ENCODE measurements at places on chromosomes 11 and 22.
A peak's percentile ranks its signal among the peaks of the same experiment; 100 is the strongest.

GRCh38 chr11:80873310-80873999 lies 1432.6 kb upstream of the TENM4 start:
- DNase-seq: no peak

GRCh38 chr11:67519726-67520125 lies 3.5 kb downstream of the CABP2 start:
- no peak for DNase-seq

GRCh38 chr11:92276773-92277172 lies 52.2 kb downstream of the FAT3 start:
- no peak for DNase-seq

DNA sequence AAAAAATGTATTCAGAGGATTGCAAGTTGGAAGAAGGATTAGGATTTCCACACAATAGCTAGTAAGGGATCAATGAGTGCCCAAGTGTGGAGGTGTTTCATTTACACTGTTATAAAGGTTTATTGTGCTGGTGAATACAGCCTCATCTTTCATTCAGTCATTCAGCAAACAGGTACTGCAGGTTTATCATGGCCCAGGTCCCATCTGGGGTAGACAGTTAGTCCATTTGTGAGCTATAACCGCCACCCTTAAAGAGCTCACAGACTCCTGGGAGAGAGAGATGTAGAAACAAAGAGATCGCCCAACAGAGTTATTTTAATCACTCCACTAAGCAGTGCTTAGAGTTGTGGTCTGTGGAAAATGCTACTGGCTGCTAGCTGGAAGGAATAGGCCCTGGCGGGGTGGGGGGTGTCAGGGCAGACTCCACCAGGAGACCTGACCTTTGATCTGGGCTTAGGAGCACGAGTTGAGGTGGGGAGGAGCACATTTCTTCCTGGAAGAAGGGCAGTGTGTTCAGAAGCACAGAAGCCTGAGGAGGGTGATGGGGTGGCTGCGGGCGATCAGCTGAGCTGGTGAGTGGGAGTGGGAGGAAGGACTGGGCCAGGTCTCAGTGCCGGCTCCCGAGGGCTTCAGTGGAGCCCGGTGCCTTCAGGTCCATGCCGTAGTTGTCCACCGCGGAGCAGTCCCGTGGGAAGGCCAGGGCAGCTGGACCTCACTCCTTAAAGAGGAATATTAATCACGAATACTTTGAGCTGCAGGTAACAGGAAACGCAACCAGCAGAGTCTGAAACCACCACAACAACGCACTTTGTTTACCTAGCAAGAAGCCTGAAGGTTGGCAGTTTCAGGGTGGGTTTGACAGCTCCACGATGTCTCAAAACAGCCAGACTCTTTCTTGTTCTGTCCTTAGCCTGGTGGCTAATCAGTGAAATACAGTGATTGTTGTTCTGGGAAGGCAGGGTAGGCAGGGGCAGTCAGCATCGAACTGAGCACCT lies 11.2 kb downstream of the TOM1 start:
- no peak for DNase-seq

DNA sequence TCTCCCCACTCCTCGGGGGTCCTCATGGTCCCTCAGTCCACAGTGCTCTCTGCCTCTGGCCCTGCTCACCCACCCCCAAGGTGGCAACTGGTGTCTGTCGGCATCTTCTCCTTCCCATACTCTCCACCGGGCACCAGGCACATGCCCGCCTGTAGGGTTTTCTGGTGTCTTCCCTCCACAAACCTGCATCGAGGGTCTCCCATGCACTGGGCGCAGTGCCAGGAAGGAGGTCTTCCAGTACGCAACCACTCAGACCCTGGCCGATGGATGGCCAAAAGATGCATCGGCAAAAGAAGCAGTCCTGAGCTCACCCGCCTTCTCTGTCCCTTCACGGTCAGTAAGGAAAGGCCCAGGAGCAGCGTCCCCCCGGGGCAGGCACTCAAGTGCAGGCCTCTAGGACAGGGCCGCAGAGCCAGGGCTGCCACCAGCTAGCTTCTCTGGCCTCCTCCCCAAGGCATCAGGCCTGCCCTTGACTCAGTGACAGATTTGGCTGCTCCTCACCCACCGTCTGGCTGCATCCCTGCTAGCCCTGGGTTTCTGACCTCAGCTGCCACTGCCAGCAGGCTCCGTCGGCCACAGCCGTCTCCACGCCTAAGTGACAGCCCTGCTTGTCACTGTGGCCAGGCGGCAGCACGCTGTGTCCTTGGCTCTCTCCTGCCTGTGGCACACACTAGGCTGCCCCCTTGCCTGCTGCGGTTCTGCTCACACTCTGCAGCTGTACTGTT lies 32.1 kb upstream of the IGSF9B start:
- DNase-seq: no peak

GRCh38 chr11:87352759-87353707 lies 315.3 kb downstream of the TMEM135 start:
- DNase-seq: peak; percentile 80

GRCh38 chr11:75174781-75175370 lies 24.0 kb downstream of the SLCO2B1 start:
- no peak for DNase-seq

DNA sequence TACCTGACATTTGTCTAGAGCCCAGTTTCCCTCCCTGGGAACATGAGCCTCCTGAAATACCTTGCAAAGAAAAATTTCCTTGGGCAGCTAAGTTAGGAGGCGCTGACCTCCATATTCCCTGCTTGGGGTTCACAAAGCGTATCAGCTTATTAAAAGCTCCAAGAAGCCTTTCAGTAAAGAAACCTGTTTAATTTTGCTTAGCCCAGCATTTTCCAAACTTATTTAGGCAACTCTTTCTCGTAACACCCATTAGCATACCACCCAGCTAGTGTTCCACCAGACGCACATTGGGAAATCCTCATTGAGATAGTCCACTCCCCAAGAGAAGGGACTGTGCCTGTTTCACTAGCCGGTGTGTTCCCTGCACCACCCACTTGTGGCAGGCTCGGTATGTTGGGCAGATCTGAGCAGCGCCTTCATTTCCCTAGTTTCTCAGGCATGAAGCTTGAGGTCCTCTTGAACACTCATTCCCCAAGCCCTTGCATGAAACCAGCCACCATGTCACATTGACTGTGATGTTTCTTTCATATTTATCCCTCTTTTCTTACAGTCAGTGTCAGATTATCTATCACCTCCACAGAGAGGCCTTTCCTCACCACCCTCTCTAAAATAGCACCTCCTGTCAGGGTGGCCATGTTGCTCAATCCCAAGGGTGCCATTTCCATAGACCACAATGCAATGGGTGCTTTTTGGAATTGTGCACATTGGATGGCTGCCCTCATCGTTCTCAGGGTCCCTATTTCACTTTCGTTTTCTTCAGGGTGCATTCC lies 12.5 kb upstream of the ELF5 start:
- no peak for DNase-seq

DNA sequence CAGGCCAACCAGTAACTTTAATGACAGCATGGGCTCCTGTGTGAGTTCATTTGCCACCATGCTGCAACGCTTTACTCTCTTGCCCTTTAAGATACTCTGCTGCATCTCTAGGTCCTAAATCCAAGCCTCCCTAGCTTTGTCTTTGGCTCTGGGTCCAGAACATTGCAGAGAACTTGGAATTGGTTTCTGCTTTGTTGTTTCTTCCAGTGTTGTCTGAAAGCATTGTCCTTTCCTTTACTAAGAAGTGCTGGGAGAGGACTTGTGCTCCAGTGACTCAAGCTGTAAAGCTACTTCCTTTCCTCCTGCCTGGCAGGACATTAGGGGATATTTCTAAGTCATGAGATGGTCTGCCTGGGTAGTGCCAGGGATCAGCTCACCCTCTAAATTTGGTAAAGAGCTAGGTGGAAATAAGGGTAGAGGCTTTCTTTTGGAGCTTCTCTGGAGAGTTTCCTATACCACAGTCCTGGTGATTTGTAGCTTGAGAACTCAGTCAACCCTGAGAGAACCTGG lies 202.5 kb upstream of the CADM1 start:
- DNase-seq: no peak

DNA sequence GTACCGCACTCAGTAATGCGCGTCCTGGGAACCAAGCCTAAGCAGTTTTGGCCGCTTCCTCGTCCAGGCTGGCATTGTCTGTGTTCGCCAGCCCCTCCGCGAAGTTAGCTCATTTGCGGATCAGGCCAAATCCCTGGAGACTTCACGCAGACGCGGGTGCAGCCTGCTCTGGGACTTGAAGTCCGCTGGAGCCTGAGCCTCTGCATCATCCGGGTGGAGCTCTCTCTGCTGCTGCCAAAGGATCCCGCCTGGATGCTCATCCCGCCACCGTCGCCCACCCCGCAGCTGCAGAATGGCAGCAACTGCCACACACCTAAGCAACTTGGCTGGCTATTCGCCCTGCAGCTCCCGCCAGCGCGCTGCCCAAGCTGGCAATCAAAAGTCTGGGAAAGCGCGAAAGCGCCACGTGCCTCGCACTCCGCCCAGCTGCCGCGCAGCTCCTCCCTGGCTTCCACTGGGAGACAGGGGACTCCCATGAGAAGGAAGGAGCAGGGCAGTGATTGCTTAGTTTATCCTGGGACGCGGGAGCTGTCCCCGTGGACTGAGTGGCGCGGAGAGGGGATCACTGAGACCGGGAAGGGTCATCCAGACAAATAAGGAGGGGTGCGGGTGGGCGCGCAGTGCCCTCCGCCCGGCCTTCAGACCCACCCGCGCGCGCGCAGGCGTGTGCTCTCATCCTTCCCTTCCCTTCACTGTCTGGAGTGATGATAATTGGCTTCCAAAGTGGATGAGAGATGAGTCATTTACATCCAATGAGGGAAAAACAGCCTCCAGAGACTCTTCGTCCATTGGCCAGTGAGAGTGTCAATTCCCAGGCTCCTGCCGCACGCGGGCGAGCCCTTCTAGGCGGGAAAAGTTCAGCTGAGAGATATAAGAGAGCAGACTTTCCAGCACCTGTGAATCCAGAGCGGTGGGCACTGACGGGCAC lies 23.2 kb upstream of the GLYATL1B start:
- DNase-seq: no peak

GRCh38 chr11:124895471-124895971 lies 2.1 kb downstream of the ROBO4 start:
- DNase-seq: no peak

DNA sequence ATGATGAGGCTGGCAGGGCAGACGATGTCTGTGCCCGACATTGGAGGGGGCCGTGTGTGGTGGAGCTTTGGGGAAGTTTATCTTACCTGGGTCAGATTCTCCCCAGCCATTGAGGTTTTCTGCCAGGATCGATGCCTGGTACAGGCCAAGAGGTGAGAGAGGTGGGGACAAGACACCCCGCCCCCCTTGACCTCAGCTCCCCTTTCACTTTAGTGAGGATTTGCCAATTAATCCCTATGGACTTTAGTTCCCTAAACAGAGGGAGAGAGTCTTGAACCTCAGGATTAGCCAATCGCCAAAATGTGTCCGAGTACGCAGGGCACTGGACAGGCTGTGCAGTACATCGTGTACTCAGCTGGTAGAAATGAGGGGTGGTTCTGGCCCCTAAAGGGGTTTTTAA lies 541 bp downstream of the HORMAD2 start:
- DNase-seq: no peak

DNA sequence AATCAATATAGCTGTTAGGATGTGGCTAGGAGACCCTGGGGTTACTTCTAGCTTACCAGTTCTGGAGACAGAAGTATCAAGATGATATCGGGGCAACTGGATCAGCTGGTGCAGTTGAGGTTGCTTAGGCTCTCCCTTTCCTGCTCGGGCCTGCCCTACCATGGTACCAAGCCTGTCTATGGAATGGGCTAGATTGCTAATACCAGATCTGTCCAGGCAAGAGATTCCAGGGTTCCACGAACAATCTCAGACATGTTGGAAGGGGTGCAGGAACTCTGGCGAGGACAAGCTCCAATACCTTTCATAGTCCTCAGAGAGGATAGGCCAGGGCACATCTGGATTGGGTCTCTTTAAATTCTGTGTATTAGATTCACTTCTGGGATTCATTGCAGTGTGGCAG lies 53.8 kb downstream of the ADM start:
- no peak for DNase-seq

- no peak for DNase-seq
Observed at GRCh38 chr22:29948385-29948769, 65.4 kb downstream of the MTMR3 start.

DNA sequence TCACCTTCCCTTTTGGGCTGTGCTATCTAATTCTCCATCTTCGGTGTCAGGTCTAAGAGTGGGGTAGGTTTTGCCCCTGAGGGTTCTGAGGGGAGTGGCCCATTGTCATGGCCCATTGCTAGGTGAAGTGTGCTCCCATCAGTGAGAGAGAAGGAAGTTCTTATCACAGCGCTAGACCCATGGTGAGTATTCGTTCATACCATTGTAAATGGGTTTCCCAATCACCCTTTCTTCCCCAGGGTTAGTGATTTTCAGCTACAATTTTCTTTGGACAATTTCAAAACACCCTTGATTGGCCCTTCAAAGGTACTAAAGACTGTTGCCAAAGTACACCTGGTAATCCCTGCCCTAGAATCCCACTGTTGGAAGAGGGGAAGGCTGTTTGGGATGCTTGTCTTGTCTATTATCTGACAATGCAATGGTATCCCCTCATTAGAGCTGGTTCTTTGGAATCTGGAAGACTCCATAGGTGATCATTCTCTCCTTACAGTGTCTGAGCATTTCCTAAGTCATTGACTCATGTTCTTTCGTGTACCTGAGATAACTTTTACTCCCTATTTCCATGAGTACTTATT lies 20.2 kb downstream of the MPEG1 start:
- DNase-seq: no peak

GRCh38 chr11:77592727-77593126 lies 3.0 kb downstream of the AQP11 start:
- no peak for DNase-seq

- DNase-seq: no peak
Observed at GRCh38 chr11:3001496-3001895, 9.4 kb upstream of the NAP1L4 start.

DNA sequence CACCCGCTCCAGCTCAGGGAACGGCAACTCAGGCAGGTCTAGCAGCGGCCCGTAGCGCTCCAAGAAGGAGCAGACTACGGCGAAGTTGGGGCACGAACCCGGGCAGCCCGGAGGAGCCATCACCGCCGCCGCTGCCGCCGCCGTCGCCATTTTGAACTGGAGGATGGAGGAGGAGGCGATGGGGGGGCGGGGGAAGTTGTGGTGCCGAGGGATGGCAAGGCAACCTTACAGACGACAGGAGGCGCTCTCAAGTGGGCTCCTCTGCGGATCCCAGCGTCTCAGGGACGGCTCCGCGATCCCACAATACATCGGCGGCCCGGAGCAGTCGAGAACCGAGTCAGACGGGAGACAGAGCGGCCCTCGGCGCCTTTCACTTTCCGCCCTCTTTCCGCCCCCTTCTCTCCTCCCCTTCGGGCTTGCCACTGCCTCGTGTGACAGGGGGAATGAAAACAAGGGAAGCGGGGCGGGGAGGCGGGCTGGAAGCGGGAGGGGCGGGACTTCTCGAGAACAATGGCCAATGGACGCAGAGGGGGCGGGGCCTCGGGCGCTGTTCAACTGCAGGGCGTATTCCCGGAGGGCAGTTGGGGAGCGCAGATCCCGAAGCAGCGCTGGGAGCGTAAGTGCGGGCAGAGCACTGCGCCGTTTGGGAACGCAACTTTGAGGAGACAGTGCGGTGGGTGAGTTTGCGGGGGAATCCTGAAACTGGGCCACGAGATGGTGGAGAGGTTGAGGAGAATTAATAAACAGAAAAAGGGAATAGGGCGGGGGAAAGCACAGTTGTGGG lies at the start of the genes AAMDC and RSF1:
TSS of gene AAMDC (plus strand) at position 580 of the 784 bp plus-strand sequence. CDS start 21,353 bp downstream, outside the sequence.
TSS of gene RSF1 (minus strand) at position 158 of the 784 bp plus-strand sequence. CDS start at position 150, 8 bp downstream.
- DNase-seq: peak; percentile 94
